ENCODE measurements at places on chromosomes 12 and 14.

- no peak overlapping the region for H3K4me3 ChIP-seq
- H3K27ac ChIP-seq = no peak overlapping the region
- H3K27me3 ChIP-seq = no peaks in the 10 kb centered on the region
- DNase-seq = no peak
- peaks cover 30% of the 10 kb centered on the region for H3K4me1 ChIP-seq
- peaks cover 4% of the 10 kb centered on the region for H3K36me3 ChIP-seq
Observed at GRCh38 chr14:69945912-69946311, 66.7 kb downstream of the SMOC1 start.

GRCh38 chr14:72818998-72819397 is 74.9 kb downstream of the DPF3 start:
- no peaks in the 10 kb centered on the region for H3K4me1 ChIP-seq
- H3K27ac ChIP-seq = no peak overlapping the region
- H3K36me3 ChIP-seq = no peaks in the 10 kb centered on the region
- no peak overlapping the region for H3K4me3 ChIP-seq

- no peaks in the 10 kb centered on the region for H3K36me3 ChIP-seq
- H3K4me1 ChIP-seq = peaks cover 47% of the 10 kb centered on the region
- no peak for DNase-seq
Observed at GRCh38 chr12:93002293-93003054, 73.4 kb upstream of the EEA1 start.

GRCh38 chr12:62260733-62261683 is 804 bp downstream of the USP15 start:
- H3K27me3 ChIP-seq = no peaks in the 10 kb centered on the region
- H3K27ac ChIP-seq = peak overlapping the region; percentile 97
- H3K4me3 ChIP-seq = peak overlapping the region; percentile 99

Data from progenitor cell of endocrine pancreas (in vitro differentiated cells).